ENCODE measurements at places on chromosomes 3 and 15.

- DNase-seq, result no peak
These were observed 112.4 kb upstream of the GOLGA8J start for GRCh38 chr15:29970402-29970695.

GRCh38 chr15:45276831-45277230 lies 24.8 kb downstream of the SLC28A2 start:
- DNase-seq, result no peak

DNA sequence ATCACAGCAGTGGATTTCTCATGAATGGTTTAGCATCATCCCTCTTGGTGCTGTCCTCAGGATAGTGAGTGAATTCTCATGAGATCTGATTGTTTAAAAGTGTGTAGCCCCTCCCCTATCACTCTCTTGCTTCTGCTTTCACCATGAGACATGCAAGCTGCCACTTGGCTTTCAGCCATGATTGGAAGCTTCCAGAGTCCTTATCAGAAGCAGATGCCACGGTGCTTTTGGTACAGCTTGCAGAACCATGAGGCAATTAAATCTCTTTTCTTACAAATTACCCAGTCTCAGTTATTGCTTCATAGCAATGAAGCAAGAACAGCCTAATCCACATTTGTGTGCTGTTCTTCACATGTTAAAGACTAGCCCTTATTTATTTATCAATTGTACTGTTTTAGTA lies 495.2 kb upstream of the EPHA6 start:
- no peak for DNase-seq

DNA sequence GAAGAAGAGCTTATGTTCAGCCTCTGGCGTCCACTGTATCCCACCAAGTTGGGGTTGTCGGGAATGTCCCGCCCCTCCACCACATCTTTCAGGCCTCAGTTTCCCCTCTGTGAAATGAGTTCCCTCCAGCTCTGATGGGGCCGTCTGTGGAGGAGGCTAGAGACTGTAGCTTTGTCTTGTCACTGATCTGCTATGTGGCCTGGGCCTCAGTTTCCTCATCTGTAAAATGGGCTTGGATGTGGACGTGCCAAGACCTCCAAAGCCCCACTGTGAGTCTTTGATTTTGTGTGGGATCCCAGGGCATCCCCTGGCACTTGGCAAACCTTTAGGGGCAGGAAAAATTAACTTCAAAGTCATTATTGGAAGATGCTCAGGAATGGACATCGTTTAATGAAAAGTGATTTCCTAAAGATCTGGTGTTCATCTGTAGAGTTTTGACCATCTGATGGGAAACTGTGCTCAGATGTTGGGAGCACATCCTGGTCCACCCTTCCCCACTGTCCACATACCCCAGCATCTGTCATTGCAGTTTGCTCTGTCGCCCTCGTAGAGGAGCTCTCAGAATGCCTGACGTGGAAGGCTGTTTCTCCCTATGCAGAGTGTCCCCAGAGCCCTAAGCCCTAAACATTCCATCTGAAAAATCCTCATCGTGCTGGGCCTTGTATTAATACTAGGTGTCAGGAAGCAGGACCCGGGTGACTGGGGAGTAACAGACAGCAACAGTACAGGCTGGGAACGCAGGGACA lies 28.5 kb downstream of the SLC6A6 start:
- DNase-seq, result no peak

- DNase-seq, result no peak
These were observed 17.4 kb upstream of the VGLL4 start for GRCh38 chr3:11661052-11661656.

DNA sequence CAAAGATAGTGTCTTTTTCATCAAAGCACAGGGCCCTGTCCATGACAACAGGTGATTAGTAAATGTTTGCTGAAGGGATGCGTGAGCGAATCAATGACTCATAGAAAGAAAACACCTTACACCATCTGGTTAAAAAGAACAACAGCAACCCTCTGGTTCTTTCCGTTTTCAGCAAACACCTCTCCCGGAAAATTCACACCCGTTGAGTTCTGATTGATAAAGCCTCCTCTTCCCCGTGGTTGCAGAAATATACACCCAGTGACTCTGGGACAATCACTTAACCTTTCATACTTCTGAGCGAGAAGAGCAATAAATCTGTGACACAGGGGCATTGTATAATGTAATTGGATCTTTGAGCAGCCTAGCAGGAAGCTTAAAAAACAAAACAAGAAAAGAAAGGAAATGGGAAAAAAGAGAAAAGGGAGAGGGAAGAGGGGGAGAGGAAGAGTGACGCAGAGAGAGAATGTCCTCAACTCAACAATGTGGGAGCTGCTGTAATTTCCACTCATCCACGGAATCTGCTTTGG lies 37.6 kb downstream of the ADAMTS9 start:
- DNase-seq, result no peak

- DNase-seq, result no peak
These were observed 109.1 kb downstream of the IQSEC1 start for GRCh38 chr3:12963922-12964701.

GRCh38 chr3:184002469-184002868 lies 15.2 kb downstream of the ABCC5 start:
- no peak for DNase-seq

GRCh38 chr15:76973362-76973743 lies 21.6 kb upstream of the PSTPIP1 start:
- peak; percentile 69 for DNase-seq

Data from activated naive CD4-positive, alpha-beta T cell treated with Interleukin-2 at 50 U/mL for 16 hours (primary cell).